ENCODE measurements at places on chromosomes 13 and 19.

GRCh38 chr19:48085904-48086864, 24.4 kb downstream of the PLA2G4C start:
- DNase-seq: no peak

DNA sequence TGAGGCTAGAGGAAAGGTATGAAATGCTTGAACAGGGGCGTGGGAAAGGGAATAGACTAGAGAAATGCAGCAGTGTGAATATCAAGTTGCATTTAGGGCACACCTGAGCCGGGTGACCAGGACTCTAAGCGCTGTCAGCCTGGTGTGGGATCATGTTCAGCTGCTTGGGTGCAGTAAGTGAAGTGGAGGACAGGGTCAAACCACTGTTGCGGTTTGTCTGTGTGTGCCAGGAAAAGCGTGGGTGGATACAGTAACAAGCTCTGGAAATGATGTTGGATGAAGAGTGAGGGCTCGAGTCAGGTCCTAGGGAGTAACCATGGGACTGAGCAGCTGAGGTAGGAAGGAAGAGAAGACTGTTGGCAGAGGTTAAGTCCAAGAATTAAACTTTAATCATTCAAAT, 15.8 kb downstream of the DGKH start:
- no peak for DNase-seq

- DNase-seq: peak; percentile 4
Observed at GRCh38 chr19:41309180-41310032, 566 bp upstream of the CCDC97 start.

DNA sequence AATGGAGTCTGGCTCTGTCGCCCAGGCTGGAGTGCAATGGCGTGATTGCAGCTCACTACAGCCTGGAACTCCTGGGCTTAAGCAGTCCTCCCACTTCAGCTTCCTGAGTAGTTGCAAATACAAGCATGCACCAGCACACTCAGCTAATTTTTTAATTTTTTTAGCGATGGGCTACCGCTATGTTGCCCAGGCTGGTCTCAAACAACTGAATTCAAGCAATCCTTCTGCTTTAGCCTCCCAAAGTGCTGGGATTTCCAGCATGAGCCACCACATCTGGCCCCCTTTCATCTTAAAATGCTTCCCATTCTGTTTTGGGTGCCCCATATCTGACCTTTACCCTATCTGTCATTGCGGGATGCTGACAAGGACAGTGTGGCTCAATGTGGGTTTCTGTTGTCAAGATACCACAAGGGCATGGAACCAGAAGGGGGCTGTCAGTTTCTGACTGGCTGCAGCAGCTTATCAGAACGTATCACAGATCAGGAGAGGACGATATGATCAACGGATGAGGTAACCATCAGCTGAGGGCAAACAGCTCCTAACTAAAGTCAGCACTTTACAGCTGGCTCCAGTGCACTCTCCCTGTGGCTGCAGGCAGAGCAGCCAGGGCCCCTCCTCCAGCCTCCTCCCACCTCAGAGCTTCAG, 32.4 kb downstream of the GPR42 start:
- DNase-seq: no peak

GRCh38 chr19:16258440-16258903, 60.8 kb downstream of the AP1M1 start:
- DNase-seq: no peak
